ENCODE measurements at places on chromosomes 7 and 10.

- no peak for DNase-seq
These were observed 64.0 kb downstream of the OAT start for GRCh38 chr10:124354411-124355382.

- no peak for DNase-seq
These were observed 83.5 kb upstream of the SLF2 start for GRCh38 chr10:100829097-100829870.

DNA sequence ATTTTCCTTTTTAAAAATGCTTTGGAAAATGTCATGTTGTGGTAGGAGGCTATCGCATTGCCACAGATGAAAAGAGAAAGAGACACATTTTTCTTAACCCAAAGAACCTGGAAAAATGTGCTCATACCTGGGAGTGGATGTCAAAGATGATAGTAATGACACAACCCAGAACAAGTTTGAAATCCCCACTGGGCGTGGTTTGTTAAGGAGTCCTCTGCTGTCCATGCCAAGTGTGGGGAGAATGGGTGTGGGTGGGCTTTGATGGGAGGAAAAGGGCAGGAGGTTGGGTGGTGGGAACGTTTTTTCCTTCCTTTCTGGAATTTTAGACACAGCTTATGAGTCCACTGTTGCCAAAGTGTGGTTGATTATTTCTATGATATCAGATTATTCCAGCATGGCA lies 10.9 kb downstream of the OPTN start:
- DNase-seq, result no peak

DNA sequence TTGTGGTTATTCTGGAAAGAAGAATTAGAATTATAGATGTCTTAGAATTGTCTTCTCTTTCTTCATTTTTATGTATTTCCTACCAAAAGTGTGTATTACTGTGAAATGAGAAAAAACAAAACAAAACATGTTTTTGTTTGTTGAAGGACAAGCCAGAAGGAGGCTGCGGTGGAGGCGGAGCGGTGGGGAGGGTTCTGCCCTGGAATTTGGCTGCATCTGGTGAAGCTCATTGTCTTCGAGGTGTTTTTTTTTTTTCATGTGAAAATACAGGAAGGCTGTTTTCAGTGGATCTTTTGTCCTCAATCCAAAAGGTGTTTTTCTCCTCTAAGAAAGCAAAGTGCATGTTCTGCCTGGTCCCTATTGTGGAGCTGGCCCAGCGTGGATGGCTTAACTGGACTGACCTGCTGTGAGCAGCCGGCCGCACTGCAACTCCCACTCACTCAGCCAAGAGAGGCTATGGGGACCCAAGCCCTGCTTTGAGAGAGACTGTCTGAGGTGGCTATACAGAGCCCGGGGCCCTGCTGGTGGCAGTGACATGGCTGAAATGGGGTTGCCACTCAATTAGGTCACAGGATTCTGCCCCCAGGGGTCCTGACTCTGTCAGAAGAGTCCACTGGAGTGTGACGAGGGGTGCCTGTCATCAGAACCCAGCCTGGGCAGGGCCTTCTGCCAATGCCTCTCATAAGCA lies 184.9 kb upstream of the MKI67 start:
- DNase-seq, result no peak

GRCh38 chr7:130182990-130183389 lies 22.2 kb downstream of the TMEM209 start:
- DNase-seq, result no peak

- DNase-seq, result peak; percentile 61
These were observed at the start of gene PALD1 for GRCh38 chr10:70478191-70479164. Gene PALD1 (plus strand): TSS chr10:70478767. CDS start chr10:70525952, 47,185 bp downstream.
